ENCODE measurements at places on chromosomes 13 and 19. TPM values are rescaled to one million over a fixed set of nuclear protein-coding genes. Genes with fewer than 3 reads are reported as not detected.

- no peaks in the 10 kb centered on the region for H3K36me3 ChIP-seq
- H3K4me3 ChIP-seq = no peak overlapping the region
- H3K27me3 ChIP-seq = no peaks in the 10 kb centered on the region
Observed at GRCh38 chr13:20356444-20356843, 124.3 kb upstream of the GJB6 start.

The GFY gene
- total RNA-seq = not detected

DNA sequence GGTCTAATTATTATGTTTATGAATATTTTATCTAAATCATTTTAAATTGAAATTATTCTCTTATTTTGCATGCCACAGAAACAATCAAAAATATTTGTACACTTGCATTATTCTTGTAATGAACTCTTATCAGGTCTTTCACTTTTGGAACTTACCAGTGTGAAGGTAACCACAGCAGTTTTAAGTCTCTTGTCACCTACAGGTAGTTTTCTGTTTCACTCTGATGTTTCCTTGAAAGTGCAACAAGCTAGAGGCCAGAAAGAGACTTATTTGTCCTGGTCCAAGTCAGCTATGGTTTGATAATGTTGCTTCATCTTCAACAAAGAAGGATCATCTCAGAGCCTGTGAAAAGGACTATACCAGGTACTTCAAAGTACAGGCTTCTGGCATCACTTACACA, 133.4 kb upstream of the NBEA start:
- DNase-seq = no peak
- H3K27ac ChIP-seq = no peak overlapping the region
- H3K4me3 ChIP-seq = no peak overlapping the region
- H3K27me3 ChIP-seq = no peaks in the 10 kb centered on the region
- no peaks in the 10 kb centered on the region for H3K36me3 ChIP-seq

The PGLYRP2 gene
- total RNA-seq = not detected

- no peaks in the 10 kb centered on the region for H3K36me3 ChIP-seq
- no peak overlapping the region for H3K27ac ChIP-seq
- H3K4me3 ChIP-seq = no peak overlapping the region
- DNase-seq = no peak
- H3K27me3 ChIP-seq = no peaks in the 10 kb centered on the region
Observed at GRCh38 chr19:3773814-3774515, 1.9 kb upstream of the RAX2 start.

GRCh38 chr13:24692561-24692960, 12.4 kb downstream of the ATP12A start:
- no peaks in the 10 kb centered on the region for H3K36me3 ChIP-seq
- no peaks in the 10 kb centered on the region for H3K4me1 ChIP-seq
- H3K4me3 ChIP-seq = no peak overlapping the region
- DNase-seq = peak; percentile 9
- no peak overlapping the region for H3K27ac ChIP-seq

The SYCN gene
- total RNA-seq = not detected

The FAM216B gene
- total RNA-seq = not detected

DNA sequence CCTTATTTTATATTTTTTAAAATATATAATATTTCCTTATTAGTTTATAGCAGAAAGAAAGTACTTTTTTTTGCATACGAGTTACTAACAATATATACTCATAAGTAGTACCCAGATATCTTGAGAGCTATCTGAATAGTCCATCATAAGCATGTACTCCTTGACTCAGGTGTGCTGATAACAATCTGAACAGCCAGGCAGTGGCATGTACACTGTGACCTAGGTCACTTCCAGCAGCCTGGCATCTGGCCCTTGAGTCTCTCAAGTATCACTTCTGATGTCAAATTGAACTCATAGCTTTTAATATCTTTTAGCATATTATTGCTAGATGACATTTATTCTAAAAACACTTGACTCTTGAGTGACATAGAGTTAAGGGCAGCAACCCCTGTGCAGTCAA, 1576.7 kb downstream of the SLITRK1 start:
- H3K4me3 ChIP-seq = no peak overlapping the region
- no peak overlapping the region for H3K27ac ChIP-seq
- H3K36me3 ChIP-seq = no peaks in the 10 kb centered on the region
- no peaks in the 10 kb centered on the region for H3K4me1 ChIP-seq

DNA sequence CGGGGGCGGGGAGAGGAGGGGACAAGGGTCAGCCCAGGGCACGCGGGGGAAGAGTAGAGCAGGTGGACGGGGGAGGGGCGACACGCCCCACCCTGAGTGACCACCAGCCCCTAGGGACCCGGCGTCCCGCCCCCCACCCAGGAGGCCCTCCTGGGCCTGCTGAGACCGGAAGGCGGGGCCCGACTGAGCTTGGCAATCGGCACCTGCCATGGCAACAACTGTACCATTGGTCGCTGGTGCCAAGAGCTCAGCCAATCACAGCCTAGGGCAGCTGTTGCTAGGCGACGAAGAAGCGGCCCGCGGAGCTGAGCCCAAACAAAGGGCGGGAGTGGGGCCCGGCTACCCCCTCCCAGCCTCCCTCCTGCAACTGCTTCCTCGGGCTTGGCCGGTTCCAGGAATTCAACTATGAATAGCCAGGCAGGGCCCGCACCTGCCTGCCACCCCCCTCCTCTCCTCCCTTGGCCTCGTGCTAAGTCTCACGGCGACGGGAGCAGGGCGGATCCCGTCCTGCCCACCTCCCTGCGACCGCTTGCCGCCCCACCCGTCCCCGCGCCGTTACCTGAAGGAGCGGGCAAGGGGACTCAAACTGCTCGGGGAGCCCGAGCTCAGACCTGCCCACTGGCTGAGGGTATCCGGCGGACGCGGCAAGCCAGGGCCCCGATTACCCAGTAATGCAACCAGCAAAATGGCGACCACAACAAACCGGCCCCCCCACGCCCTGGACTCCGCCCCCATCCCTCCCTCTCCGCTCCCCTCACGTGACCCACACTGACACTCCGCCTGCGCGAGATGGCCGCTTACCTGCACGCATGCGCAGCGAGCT, at the start of gene DYRK1B:
TSS of gene DYRK1B (minus strand) at position 699 of the 823 bp plus-strand sequence. CDS start 2,295 bp downstream, outside the sequence.
- peak within 1 kb of the TSS; percentile 98 for H3K27ac ChIP-seq
- H3K4me1 ChIP-seq = no peaks in the 10 kb centered on the region
- H3K27me3 ChIP-seq = no peaks in the 10 kb centered on the region
- peak within 1 kb of the TSS; percentile 94 for H3K4me3 ChIP-seq
- H3K36me3 ChIP-seq = peaks cover 8% of the 10 kb centered on the region

DNA sequence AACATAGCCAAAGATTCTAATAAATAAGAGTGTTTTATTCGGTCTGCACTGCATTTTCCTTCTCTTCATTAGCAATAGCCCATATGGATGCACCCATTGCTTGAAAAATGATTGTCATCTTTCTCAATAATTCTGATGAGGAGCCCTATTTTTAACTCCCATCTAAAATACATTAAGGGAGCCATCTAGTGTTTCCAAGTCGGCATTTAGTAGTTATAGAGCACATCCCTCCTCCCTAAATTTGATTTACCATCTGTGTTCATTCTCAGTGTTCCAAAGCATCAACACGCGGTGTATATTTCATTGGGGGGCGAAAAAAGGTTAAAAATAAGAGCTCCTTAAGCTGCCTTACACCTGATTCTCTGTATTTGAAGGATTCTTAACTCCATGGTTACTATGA, 119.2 kb upstream of the IPO5 start:
- H3K27ac ChIP-seq = no peak overlapping the region
- no peak for DNase-seq
- no peak overlapping the region for H3K4me3 ChIP-seq
- H3K36me3 ChIP-seq = no peaks in the 10 kb centered on the region
- no peaks in the 10 kb centered on the region for H3K4me1 ChIP-seq

GRCh38 chr13:98672947-98673613, 79.4 kb downstream of the SLC15A1 start:
- H3K4me1 ChIP-seq = peaks cover 4% of the 10 kb centered on the region
- H3K4me3 ChIP-seq = no peak overlapping the region
- no peak overlapping the region for H3K27ac ChIP-seq
- H3K27me3 ChIP-seq = no peaks in the 10 kb centered on the region
- DNase-seq = peak; percentile 75

DNA sequence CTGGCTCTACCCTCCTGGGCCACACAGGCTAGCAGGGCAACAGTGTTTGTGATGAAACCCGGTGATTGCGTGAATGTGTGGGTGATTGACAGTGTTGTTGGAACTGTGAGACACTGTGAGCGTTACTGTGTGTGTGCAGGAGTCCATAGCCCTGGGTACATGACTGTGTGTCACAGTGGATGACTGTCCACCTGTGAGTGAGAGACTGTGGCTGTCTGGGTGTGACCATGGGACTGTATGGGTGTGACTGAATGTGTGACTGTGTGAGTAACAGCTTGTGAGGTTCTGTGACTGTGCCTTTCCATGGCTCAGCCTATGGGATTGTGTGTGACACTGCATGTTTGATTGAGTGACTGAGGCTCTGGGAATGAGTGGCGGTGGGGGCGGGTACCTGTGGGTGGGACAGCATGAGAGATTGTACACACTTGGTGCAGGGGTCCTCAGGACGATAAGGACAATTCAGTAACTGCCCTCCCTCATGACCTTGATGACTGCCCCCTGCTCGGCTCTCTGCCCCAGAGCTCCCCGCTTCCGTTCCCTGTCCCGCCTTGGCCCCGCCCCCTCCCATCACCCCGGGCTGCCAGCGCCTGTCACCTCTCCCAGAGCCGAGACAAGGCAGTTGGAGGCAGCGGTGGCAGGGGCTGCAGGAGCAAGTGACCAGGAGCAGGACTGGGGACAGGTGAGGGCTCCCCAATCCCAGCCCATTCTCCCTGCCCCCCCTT, at the start of gene GIPR:
TSS of gene GIPR (plus strand) at position 602 of the 722 bp plus-strand sequence. CDS start 1,300 bp downstream, outside the sequence.
- peak within 1 kb of the TSS; percentile 20 for H3K4me3 ChIP-seq
- DNase-seq = no peak
- H3K36me3 ChIP-seq = no peaks in the 10 kb centered on the region
- H3K27ac ChIP-seq = no peak within 1 kb of the TSS
- no peaks in the 10 kb centered on the region for H3K4me1 ChIP-seq

GRCh38 chr19:14059652-14060155, 2.2 kb downstream of the PALM3 start:
- H3K27ac ChIP-seq = no peak overlapping the region
- peaks cover 9% of the 10 kb centered on the region for H3K4me1 ChIP-seq
- H3K27me3 ChIP-seq = peaks cover 65% of the 10 kb centered on the region

- DNase-seq = no peak
- no peak overlapping the region for H3K4me3 ChIP-seq
- no peaks in the 10 kb centered on the region for H3K36me3 ChIP-seq
- H3K4me1 ChIP-seq = no peaks in the 10 kb centered on the region
Observed at GRCh38 chr13:93045836-93046235, 180.8 kb upstream of the GPC6 start.

GRCh38 chr13:64369121-64369520, 2861.0 kb downstream of the PCDH9 start:
- H3K27ac ChIP-seq = no peak overlapping the region
- no peak for DNase-seq
- H3K27me3 ChIP-seq = no peaks in the 10 kb centered on the region
- no peaks in the 10 kb centered on the region for H3K4me1 ChIP-seq
- H3K4me3 ChIP-seq = no peak overlapping the region
- no peaks in the 10 kb centered on the region for H3K36me3 ChIP-seq

The CRB3 gene
- total RNA-seq = not detected

The MCEMP1 gene
- not detected for total RNA-seq

GRCh38 chr13:76833441-76833954, 52.7 kb downstream of the KCTD12 start:
- H3K4me3 ChIP-seq = no peak overlapping the region
- no peaks in the 10 kb centered on the region for H3K4me1 ChIP-seq
- no peak for DNase-seq
- H3K36me3 ChIP-seq = no peaks in the 10 kb centered on the region

The ETV2 gene
- not detected for total RNA-seq

The CCNA1 gene
- 0.30 TPM for total RNA-seq

DNA sequence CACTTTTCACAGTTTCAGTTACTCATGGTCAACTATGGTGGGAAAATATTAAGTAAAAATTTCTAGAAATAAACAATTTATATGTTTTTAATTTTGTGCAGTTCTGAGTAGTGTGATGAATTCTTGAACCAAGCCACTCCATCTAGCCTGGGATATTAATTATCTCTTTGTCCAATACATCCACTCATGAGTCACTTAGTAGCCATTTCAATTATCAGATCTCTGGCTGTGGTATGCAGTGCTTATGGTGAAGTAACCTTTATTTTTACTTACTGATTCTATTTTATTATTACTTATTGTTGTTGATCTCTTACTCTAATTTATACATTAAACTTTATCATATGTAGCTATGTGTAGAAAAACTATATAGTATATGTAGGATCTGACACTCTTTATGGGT, 128.9 kb upstream of the KLHL1 start:
- no peaks in the 10 kb centered on the region for H3K36me3 ChIP-seq
- DNase-seq = no peak
- no peak overlapping the region for H3K27ac ChIP-seq
- no peak overlapping the region for H3K4me3 ChIP-seq
- H3K27me3 ChIP-seq = no peaks in the 10 kb centered on the region

The CATSPERD gene
- not detected for total RNA-seq

DNA sequence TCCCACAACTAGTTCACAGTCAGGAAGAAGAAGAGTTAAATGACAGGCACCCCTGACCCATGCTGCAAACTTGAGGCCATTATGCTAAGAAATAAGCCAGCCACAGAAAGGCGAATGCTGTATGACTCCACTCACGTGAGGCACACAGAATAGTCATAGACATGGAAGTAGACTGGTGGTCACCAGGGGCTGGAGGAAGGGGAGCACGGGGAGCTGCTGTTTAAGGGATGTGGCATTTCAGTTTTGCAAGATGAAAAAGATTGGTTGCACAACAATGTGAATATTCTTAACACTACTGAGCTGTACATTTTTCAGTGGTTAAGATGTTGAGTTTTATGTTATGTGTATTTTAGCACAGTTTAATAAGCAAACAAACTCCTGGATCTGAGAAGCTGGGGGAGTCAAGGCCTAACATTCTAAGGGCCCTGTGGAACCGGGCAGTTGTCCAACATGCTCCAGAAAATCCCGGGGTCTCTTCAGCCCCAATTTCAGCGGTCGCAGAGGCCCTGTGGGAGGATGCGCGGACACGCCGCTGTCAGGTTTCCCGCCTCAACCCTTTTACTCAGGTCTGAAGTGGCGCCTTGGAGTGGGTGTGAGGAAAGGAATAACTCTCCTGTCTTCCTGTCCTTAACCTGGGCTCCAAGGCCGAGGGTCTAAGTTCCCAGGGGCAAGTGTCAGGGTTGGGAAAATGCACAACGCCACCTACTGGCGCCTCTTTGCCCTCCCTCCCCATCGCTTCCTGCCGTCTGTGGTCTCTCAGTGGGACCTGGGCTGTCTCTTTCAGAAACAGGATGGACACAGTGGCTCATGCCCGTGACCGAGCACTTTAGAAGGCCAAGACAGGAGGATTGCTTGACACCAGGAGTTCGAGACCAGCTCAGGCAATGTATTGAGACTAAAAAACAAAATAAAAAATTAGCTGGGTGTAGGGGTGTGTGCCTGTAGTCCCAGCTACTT, 4.4 kb upstream of the TMEM272 start:
- no peaks in the 10 kb centered on the region for H3K36me3 ChIP-seq
- DNase-seq = no peak
- no peaks in the 10 kb centered on the region for H3K4me1 ChIP-seq
- no peaks in the 10 kb centered on the region for H3K27me3 ChIP-seq
- no peak overlapping the region for H3K4me3 ChIP-seq
- H3K27ac ChIP-seq = no peak overlapping the region

The SYNGR4 gene
- not detected for total RNA-seq

The COL5A3 gene
- total RNA-seq = 47.3 TPM

- H3K27ac ChIP-seq = no peak overlapping the region
- H3K4me1 ChIP-seq = no peaks in the 10 kb centered on the region
- H3K4me3 ChIP-seq = no peak overlapping the region
- H3K36me3 ChIP-seq = no peaks in the 10 kb centered on the region
Observed at GRCh38 chr13:68214691-68215415, 984.7 kb upstream of the PCDH9 start.
